ENCODE measurements at places on chromosomes 6 and 20.

DNA sequence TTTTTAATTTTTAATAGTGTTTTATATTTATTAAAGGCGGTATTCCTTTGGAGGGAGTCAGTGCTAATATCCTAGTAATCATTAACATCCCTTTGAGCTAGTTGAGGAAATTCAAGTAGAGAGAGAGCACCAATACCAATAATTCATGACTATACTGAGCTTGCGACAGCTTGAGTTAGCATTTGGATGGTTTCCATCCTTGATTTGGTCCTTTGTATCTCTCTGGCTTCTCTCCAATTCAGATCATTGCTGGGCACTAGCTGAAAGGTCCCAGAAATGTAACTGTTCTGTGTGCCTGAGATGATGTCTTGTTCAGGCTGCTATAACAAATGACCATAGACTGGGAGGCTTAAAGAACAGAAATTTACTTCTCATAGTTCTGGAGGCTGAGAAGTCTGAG is 77.0 kb downstream of the RNF144B start:
- no peak for DNase-seq

GRCh38 chr6:11868392-11868791 is 89.8 kb upstream of the ADTRP start:
- DNase-seq, result no peak

- no peak for DNase-seq
These were observed 177.2 kb upstream of the TAB2 start for GRCh38 chr6:149140137-149140909.

DNA sequence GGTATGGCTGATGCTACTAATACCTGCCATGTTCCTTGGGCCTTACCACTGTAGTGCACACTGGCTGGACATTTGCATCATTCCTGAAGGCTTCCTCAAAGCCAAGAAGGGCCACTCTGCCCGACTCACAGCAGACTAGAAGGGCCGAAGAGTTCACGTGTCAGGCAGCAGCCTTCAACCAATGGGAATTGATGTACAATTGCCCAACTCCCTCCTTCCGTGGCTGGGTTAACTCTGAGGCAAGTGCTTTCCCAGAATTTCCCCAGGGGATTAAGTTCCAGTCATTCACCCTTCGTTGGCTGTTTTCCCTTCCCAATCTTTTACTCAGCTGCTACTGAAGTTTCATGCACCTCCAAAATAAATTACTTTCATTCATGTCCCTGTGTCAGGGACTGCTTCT is 29.8 kb downstream of the PSMB9 start:
- DNase-seq, result no peak

- DNase-seq, result no peak
These were observed 70.5 kb upstream of the HMGN3 start for GRCh38 chr6:79305020-79305419.

- DNase-seq, result peak; percentile 94
These were observed 21.6 kb downstream of the DLL1 start for GRCh38 chr6:170269151-170269845.

- peak; percentile 80 for DNase-seq
These were observed 33.5 kb downstream of the CYB5R4 start for GRCh38 chr6:83893024-83893423.

DNA sequence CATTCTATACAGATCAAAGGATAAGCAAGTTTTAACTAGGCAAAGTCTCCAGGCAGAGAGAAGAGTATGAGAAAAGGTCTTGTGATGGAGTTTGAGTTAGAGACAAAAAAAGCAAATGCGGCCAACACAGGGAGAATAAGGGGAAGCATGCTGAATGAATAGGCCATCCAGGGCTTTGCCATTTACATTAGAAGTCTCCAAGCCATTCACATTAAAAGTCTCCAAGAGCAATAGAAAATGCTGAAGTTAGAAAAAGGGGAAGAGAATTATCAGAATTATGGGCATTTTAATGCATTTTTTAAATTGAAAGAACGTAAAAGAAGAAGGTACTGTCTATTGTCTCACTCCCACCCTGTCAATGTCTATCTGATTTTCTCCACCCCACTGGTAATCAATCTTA is 49.4 kb downstream of the PDSS2 start:
- no peak for DNase-seq

GRCh38 chr6:159615918-159616317 is 77.1 kb downstream of the SOD2 start:
- DNase-seq, result no peak

- no peak for DNase-seq
These were observed 433.5 kb downstream of the DHX35 start for GRCh38 chr20:39395478-39396291.

- DNase-seq, result no peak
These were observed 91.2 kb downstream of the DLL1 start for GRCh38 chr6:170199716-170200115.

DNA sequence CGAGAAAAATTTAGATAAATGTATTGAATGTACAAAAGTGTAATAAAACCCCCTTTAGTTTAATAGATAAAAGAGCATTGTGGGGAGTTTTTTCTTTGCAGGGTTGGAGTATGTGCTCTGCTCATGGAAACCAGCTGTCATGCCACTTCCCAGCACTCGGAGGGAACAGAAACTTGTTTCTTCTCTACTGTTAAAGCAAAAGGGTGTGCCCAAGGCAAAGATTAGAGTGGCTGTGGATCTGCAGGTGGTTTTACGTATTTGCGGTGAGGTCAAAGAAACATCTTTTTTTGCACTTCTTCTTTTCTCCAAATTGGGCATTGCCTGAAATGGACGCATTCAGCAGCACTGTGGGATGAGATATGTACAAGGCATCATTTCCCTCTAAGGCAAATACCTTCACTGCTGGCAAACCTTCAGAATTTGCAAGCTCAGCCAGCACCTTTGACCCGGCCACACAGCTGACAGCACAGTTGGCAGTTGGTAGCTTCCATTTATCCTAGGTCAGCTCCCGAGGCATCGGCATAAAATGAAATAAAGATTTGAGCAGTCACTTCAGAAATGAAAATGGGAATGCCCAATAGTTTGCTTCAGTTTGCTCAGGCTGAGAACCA is 178.4 kb upstream of the EYA4 start:
- DNase-seq, result no peak

GRCh38 chr20:32158943-32159660 is 48.4 kb downstream of the PLAGL2 start:
- DNase-seq, result no peak

Data from NCI-H1417 (cell line).